ENCODE measurements at places on chromosomes 1 and 21.

DNA sequence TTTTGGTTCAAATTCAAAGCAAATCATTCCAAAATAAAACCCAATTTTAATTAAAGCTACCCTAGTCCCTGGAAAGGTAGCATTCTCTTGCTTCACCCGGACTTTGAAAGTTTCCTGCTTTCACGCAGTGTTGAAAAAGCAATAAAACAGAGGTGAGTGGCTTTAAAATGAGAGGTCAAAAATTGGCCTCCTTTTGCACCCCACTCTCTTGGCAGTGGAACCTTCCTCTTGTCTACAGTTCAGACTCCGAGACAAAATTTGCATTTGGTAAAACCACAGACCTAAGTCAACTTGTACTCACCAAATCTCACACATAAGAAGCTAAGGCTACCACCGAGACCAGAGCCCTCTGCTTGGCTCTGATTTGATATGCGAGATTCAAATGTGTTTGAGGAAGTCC lies 252.7 kb downstream of the TTLL7 start:
- no peak for DNase-seq

- no peak for DNase-seq
These were observed 14.0 kb downstream of the ETS2 start for GRCh38 chr21:38819719-38820159.

DNA sequence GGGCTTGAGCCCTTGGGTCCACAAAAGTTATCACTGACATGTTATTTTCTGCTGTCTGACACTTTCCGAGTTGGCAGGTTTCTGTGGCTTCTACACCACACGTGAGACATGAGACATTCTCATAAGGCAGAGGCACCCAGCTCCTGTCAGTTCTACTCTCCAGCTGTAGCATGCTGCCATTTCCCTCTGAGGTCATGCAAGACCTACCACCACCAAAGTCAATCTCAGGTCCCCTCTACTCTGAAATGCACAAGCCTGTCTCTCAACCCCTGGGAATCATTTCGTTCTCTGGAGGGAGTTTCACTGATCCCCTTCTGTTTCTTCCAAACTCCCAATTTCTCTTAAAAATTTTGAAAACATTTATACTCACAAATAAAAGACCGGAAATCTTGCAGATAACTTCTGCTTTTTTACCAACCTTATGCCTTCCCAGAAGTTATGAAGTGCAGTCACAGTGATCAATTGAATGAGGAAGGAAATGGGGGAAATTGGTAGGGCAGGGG lies 39.5 kb upstream of the CR2 start:
- no peak for DNase-seq

DNA sequence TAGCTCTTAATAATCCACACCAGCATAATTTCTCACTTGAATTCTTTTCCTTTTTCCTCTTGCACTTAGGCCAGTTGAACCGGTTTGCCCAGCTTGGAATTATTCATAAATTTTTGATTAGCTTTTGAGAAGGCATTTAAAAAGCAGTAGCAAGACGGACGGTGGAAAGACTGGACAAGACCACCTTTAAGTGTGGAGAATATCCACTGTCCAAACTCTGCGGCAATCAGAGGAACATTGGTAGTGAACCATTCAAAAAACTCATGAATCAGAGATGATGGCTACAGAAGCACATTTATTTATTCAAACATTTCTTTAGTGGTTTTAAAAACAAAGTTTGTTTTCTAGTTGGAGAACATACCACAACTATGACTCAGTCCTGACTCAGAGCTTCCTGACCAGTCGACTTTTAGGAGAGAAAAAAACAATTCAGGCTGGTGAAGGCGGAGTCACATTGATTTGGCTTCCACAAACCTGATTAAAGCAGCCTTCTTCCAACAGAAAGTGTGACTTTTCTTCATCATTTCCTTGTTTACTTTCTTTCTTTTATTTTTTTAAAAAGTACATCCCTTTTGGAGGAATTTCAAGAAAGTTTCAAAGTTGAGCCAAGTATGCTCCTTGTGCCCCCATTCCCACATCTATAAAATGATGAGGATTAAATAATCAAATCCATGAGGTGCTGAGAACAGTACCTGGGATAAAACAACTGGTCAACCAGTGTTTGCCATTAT lies 128.8 kb downstream of the ADSS2 start:
- DNase-seq, result no peak

- DNase-seq, result no peak
These were observed 17.7 kb downstream of the PRXL2B start for GRCh38 chr1:2604156-2604843.

GRCh38 chr1:208369045-208369444 lies 124.9 kb upstream of the PLXNA2 start:
- DNase-seq, result no peak

GRCh38 chr1:171300401-171300800 lies 13.6 kb upstream of the FMO4 start:
- DNase-seq, result no peak

DNA sequence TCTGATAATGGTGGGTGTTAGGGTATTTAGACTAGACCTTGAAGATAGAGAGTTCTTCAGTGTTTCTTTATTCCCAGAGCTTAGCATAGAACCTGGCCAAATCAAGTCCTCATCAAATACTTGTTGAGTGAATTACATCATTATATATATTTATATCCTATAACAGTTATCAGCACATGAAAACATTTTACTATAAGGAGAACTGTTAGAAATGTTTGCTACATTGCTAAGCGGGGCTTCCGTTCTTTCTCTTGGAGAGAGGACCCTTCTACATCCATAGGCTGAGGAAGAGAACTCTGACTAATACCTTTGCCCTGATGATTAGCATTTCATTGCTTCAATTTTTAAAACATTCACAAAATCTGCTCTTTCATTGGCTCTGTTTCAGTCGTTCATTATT lies 66.5 kb upstream of the NBL1 start:
- DNase-seq, result no peak

- no peak for DNase-seq
These were observed 20.4 kb upstream of the CCDC27 start for GRCh38 chr1:3731583-3732433.

- no peak for DNase-seq
These were observed 30.5 kb upstream of the NTNG1 start for GRCh38 chr1:107110326-107110725.

DNA sequence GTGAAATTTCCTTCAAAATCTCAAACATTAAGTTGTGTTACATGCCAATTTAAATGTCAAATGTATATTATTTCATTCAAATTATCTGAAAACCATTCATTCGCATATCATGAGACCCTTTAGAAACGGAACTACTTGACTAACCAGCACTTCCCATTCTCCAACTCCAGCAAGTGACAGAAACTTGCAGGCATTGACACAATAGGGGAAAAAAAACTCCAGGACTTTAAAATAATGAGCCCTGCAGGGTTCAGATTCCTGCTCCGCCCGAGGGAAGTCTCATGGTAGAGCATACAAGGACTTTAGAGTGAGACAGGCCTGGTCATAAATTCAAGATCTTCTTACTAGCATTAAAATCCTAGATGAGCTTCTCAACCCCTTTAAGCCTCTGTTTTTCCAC lies 138.9 kb downstream of the NR5A2 start:
- DNase-seq, result no peak

- no peak for DNase-seq
These were observed 1.0 kb upstream of the F11R start for GRCh38 chr1:161021970-161022353.

GRCh38 chr1:235902677-235903542 lies 36.2 kb upstream of the LYST start:
- no peak for DNase-seq

DNA sequence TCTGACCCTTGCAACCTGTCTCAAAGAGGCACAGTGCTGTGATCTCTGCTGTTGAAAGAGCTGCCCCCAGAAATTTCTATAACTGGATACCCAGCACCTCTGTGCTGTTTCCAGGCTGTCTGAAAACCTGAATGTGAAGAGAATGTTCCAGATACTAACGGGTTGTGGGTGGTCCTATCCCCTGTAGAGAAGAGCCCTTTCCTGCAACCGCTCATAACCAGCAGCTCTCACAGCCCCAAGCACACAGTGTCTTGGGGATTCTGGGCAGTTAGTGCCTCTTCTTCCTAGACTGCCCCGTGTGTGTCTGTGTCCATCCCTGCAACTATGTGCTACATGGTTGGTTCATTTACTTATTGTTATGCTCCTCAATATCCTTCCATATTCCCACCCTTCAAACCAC lies 104.5 kb downstream of the SUSD4 start:
- no peak for DNase-seq

GRCh38 chr21:36729310-36729970 lies 30.5 kb downstream of the SIM2 start:
- DNase-seq, result no peak

DNA sequence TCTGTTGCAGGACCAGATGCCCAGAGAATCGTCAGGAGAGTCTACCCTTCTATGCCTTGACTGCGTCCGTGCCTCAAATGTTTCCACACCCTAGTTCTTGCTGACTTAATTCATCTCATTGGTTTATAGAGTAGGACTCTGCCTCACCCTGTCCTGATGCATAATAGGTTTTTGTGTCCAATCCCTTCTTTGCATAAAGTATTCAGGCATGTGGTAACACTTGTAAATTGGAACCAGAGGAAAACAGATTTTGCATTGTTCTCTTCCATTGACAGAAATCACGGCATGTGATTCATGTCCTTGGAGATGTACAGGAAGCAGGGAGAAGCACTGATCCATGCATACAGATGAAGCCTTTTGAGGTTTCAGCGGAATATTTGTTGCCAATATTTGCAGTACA lies 29.5 kb downstream of the PLPPR5 start:
- no peak for DNase-seq

DNA sequence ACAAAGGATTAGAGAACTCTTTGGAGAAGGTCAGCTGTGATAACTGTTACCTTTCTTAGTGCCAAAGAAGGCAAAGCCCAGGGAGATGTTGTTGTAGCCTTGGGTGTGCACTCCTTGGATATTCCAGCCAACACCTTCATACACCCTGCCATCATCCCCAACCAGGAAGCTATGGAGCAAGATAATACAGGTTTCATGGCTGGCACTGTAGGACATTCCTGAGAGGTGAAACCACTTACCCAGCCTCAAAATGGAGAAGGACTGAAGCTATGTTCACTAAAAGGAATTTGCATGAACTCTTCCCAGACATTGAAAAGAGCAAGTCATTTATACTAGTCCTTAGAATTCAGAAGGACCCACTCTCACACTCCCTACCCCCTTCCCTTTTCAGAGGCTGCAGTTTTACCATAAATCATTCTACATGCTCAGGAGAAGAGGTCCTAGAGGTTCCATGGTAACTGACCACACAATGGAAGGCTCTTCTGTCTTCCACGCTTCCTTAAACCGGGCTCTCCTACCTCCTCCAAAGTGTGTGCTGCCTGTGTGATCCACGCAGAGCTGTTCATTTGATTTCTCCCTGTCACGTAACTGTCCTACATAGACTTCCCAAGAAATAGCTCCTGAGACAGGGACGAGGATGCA lies 5.5 kb downstream of the PGLYRP4 start:
- DNase-seq, result no peak

DNA sequence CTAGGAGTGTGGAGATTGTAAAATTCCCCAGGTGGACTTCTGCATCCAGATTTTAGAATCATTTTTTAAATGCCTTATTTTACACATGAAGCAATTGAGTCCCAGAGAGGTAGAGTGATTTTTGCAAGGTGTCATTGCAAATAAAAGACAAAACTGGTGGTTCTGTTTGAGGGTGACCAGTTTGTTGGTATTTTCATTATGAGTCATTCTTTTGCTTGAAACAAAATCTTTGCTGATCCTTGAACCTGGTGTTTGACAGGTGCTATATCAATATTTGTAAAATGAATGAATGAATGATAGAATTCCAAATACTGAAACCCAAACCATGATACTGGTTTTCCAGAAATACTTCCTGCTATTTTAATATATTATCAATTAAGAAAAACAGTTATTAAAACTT lies 44.1 kb downstream of the TTC3 start:
- no peak for DNase-seq

DNA sequence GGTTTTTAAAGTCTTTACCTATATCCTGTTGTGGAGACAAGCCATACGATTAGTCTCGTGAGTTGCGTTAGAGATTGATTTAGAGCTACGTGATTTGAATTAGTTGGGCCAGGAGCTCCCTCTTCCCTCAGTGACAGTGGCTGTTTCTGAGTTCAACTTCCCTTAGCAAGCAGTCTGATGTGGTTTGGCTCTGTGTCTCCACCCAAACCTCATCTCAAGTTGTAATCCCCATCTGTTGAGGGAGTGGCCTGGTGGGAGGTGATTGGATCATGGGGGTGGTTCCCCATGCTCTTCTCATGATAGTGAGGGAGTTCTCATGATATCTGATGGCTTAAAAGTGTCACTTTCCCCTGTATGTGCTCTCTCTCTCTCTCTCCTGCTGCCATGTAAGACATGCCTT lies 192.9 kb upstream of the PTGFR start:
- DNase-seq, result no peak

DNA sequence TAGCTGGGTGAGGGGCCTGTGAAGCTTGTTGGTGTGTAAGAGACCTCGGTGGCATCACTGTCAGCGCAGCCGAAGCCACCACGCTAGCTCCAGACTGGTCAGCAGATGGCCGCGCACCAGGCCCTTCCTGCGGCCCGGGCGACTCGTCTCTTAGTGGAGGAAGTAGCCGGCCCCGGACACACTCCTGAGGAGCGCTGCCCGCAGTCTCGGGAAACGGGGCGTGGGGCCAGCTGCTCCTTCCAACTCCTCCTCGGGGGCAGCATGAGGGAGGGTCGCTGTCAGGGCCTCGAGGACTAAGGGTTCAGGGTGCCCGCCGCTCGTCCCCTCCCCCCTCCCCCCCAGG lies 20.4 kb downstream of the H3-3A start:
- DNase-seq, result no peak

GRCh38 chr1:32925403-32926162 lies 24.4 kb upstream of the TMEM54 start:
- DNase-seq, result peak; percentile 9

GRCh38 chr1:224872832-224873433 lies 56.5 kb upstream of the DNAH14 start:
- DNase-seq, result no peak

GRCh38 chr1:223629126-223629457 lies 36.4 kb downstream of the CAPN8 start:
- no peak for DNase-seq

- no peak for DNase-seq
These were observed 62.3 kb downstream of the OPTC start for GRCh38 chr1:203556047-203556851.

- peak; percentile 62 for DNase-seq
These were observed 561 bp upstream of the COQ8A start for GRCh38 chr1:226939438-226940028.

DNA sequence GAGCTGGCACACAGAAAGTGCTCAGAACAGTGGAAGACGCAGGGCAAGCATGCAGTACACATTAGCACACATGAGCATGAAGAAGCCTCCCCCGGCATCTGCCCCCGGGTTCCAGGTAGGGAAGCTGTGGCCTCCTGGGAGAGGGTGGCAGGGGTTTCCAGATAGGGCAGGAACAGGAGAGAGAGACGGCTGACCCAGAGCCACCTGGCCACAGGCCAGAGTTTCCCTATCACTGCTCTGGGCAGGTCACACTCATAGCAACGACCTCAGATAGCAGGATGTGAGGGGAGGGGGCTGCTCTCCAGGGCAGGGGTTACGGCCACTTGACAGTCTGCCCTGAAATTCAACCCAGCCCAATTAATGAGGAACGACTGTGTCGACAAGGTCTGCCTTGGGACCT lies 36.6 kb downstream of the GLIS1 start:
- DNase-seq, result no peak

All from activated CD4-positive, alpha-beta T cell treated with anti-CD3 and anti-CD28 coated beads, Interleukin-2, amount 50 U/mL, for 1 hour (primary cell).